Fibroblast of skin of left quadriceps (primary cell): ENCODE measurements at places on chromosomes 5 and 9.
A peak's percentile ranks its signal among the peaks of the same experiment; 100 is the strongest.

DNA sequence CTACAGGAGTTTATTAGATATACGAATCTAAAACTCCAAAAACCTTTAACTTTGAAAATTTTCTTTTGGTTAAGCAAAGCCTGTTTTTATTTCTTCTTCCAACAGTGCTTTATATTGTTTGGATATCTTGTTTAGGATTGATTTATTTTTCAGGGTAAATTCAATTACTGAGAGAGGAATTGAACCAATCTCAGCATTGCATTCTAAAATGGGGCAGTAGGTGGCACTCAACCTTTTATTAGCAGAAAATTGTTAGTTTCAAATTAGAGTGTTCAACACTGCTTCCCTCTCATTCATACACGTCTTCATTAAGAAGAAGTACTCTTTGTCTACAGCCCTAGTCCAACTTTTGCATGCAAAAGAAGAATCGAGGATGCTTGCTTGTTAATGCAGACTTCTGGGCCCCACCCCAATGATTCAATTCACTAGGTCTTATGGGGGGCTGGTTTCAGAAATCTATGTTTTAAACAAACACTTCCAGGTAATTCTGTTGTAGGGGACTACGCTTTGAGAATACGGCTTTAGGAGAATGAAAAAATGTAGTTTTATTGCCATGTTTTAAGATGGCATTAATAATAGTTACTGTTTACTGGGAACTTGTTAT is 26.6 kb downstream of the MRPL22 start:
- DNase-seq = no peak

- DNase-seq = no peak
Measured at GRCh38 chr9:134566936-134567335, 74.7 kb upstream of the COL5A1 start.

DNA sequence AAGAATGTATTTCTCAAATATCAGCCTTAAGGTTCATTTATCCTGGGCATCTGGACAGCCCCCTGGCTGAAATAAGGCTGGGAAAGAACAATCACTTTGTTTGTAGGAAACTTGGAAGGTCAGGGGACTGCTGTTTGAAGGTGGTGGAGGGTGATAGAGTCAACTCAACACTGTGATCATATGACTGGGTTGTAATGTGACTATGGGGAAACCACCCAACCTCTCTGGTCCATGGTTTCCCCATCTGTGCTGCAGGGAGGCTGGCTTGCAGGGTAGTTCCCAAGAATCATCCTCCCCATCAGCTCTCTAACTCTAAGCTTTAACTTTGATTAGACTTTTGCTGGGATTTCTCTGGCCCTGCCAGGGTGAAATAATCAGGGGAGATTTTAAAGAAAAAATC is 10.0 kb downstream of the INSYN2B start:
- no peak for DNase-seq

DNA sequence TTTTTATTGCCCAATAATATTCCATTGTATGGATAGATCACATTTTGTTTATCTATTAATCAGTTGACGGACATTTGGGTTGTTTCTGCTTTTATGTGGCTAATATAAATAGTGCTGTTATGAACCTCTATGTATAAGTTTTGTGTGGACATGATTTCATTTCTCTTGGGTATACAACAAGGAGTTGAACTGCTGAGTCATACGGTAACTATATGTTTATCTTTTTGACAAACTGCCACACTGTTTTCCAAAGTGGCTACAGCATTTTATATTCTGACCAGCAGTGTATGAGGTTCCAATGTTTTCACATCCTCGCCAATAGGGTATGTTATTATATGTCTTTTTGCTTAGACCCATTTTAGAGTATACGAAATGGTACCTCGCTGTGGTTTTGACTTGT is 264.3 kb downstream of the RFX3 start:
- no peak for DNase-seq

DNA sequence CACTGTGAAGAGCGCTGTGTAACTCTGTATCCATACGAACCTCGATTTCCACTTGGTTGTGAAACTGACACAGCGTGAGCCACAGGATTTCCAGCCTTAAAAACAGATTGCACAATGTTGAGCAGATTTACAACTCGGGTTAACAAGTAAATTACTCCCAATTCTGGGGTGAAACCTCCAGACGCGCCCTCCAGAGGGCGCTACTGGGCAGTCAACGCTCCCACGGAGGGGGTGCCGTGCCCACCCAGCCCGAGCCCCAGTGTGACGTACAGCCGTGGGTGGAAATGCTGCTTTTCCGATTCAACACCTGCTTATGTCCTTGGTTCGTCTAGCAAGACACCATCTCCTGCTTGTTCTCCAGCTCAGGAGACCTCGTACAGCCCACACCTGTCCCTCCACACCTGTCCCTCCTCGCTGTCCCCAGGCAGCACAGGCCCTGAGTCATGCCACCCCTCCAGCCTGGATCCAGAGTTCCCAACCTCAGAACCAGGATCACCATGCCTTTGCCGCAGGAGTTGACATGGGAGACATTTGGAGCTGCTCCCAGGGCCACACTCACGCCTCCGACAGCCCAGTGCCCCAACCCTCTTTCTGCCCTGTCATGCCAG is 34.4 kb upstream of the SLC6A3 start:
- DNase-seq = peak; percentile 36

GRCh38 chr9:137432687-137433348 is 8.3 kb downstream of the ENTPD8 start:
- no peak for DNase-seq

DNA sequence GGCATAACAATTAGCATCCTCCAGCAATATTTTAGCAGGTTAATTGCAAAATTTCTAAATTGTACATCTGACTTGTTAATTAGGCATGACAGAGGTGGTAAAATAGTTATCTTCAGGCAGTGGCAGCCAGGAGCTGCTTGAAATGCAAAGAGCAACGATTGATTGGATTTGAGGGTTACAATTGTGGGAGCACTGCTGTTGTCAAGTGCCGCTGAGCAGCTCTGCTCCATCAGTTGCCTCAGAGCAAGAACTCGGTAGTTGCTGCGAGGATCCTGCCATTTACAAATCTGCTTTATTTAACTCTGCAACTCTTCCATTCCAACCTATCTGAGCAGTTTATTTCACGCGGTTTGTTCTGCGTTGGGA is 12.6 kb downstream of the PBX3 start:
- no peak for DNase-seq
